ENCODE measurements at places on chromosomes 16 and 17. TPM values are rescaled to one million over a fixed set of nuclear protein-coding genes. Genes with fewer than 3 reads are reported as not detected.
A peak's percentile ranks its signal among the peaks of the same experiment; 100 is the strongest.

GRCh38 chr16:11354407-11354732 lies 9.1 kb downstream of the RMI2 start:
- DNase-seq = no peak
- H3K4me3 ChIP-seq = no peak overlapping the region
- H3K4me1 ChIP-seq = peaks cover 30% of the 10 kb centered on the region
- H3K27ac ChIP-seq = no peak overlapping the region
- H3K36me3 ChIP-seq = no peaks in the 10 kb centered on the region
- H3K27me3 ChIP-seq = no peaks in the 10 kb centered on the region

Gene TBC1D3I
- 0.36 TPM for total RNA-seq

Gene CDYL2
- total RNA-seq = 8.3 TPM

DNA sequence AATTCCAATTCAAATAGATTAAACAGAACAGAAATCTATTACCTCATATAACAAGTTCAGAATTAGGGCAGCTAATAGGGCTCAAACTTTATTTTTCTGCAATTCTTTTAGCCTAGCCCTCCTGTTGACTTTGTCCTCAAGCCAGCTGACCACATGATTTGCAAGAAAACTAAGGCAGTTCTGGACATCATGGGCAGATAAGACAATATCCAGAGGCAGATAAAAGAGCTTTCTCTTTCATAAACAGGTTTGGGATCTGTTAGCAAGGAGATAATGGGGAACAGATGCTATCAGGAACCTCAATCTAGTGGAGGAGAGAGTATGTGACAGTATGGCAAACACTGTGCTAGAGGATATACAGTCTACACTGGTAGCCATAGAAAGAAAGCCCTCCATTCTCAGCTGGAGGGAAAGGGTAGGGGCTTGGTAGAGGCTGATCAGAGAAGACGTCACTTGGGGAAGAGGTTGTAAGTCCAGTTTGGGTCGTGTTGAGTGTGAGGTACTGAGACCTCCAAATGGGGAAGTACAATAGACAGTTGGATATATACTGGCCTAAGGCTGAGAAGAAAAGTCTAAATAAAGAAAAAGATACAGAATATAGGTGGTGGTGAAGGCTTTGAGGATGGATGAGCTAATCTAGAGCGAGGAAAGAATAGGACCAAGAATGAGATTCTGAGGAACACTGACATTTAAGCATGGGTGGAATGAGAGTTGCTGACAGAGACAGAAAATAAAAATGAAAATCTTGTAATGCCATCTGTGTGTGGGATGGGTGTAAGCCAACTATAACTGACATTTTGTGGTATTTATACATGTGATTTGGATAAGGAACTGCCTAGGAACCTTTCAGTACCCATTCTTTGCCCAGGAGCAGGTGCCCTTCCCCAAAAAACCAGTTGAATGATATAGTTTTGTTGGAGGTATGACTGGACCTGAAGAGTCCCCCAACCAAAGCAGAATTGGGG lies 67.4 kb downstream of the CYB561 start:
- H3K4me3 ChIP-seq = no peak overlapping the region
- H3K27me3 ChIP-seq = no peaks in the 10 kb centered on the region
- no peak overlapping the region for H3K27ac ChIP-seq
- no peak for DNase-seq

GRCh38 chr16:53829186-53829747 lies 125.3 kb downstream of the FTO start:
- H3K27me3 ChIP-seq = no peaks in the 10 kb centered on the region
- H3K4me1 ChIP-seq = peaks cover 7% of the 10 kb centered on the region
- H3K27ac ChIP-seq = no peak overlapping the region
- H3K36me3 ChIP-seq = no peaks in the 10 kb centered on the region
- no peak for DNase-seq
- H3K4me3 ChIP-seq = no peak overlapping the region

GRCh38 chr16:88640039-88640495 lies 1.7 kb downstream of the IL17C start:
- H3K4me1 ChIP-seq = peaks cover 2% of the 10 kb centered on the region
- H3K27ac ChIP-seq = no peak overlapping the region
- no peaks in the 10 kb centered on the region for H3K36me3 ChIP-seq
- no peak overlapping the region for H3K4me3 ChIP-seq
- peak; percentile 91 for DNase-seq

Gene SHPK
- total RNA-seq = 13.8 TPM

GRCh38 chr16:23868136-23868535 lies 32.4 kb downstream of the PRKCB start:
- H3K4me3 ChIP-seq = no peak overlapping the region
- H3K27me3 ChIP-seq = no peaks in the 10 kb centered on the region
- no peaks in the 10 kb centered on the region for H3K4me1 ChIP-seq
- H3K27ac ChIP-seq = no peak overlapping the region
- no peak for DNase-seq
- no peaks in the 10 kb centered on the region for H3K36me3 ChIP-seq
